ENCODE measurements at places on chromosomes 7 and 10.

DNA sequence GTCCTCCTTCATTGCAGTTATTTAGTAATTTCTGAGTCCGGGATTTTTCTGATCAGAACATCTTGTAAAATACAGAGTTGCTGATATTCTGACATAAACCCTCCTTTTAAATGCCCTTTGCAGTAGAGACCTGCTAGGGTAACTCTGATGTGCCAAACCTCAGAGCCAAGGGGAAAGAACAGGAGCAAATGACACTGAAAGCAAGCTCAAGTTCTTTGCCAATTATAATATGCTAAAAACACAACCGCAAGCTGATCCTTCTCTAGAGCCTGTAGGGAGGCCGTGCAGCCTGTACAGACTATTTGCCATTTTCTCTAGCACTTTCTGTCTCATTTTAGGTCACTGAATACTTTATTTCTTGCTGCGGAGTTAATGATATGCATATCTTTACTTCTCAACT, 240.4 kb downstream of the CAMK1D start:
- no peak for DNase-seq

- DNase-seq: no peak
Observed at GRCh38 chr10:121438333-121438732, 159.9 kb downstream of the FGFR2 start.

DNA sequence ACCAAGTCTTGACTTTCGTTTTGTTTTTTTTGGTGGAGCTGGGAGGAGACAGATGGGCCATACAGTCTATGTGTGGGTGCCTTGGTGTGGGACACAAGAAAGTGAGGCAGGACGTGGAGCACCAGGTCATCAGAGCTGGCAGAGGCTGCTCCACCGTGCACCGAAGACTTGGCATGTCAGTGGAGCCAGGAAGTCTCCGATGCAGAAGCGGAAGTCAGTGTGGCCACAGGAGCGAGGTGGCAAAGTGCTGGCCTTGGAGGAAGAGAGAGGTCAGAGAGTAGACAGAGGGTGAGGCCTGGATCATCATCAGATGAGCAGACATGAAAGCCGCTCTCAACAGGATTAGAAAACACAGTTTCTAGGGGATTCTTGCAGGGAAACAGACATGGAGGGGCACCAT, 116.8 kb downstream of the MGMT start:
- DNase-seq: no peak

DNA sequence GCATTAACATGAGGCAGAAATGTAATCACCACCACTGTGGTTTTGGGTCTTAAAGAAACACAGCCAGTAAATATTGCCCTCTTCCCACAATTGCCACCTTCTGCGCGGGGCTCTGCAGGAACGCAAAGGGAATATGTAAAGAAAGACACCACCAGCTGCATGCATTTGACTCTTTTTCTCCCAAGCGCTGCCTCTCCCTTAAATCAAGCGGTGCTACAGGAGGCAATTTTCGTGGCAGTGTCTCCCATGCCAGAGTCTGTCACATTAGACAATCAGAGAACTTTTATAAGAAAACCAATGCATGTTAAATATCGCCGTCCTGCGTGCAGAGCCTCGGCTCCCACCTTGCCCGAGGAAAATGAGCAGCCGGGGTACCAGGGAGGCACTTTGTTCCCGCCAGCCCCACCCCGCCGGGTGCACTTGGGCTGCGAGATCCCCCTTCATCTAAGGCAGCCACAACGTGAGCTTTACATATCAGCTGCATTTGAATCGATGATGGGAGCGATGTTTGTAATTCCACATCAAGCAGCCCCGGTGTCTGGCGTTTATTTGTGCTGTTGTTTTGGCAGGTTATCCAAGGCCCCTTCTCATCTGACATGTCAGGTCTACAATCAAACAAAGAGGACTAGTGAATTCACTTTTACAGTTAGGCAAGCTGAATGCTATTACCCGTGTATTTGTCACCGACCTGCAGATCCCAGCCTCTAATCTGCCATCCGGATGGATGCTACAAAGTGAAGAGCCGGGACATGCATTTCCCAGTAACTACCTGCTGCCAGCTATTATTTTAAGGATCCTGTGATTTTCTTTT, 72.3 kb upstream of the MGMT start:
- no peak for DNase-seq

DNA sequence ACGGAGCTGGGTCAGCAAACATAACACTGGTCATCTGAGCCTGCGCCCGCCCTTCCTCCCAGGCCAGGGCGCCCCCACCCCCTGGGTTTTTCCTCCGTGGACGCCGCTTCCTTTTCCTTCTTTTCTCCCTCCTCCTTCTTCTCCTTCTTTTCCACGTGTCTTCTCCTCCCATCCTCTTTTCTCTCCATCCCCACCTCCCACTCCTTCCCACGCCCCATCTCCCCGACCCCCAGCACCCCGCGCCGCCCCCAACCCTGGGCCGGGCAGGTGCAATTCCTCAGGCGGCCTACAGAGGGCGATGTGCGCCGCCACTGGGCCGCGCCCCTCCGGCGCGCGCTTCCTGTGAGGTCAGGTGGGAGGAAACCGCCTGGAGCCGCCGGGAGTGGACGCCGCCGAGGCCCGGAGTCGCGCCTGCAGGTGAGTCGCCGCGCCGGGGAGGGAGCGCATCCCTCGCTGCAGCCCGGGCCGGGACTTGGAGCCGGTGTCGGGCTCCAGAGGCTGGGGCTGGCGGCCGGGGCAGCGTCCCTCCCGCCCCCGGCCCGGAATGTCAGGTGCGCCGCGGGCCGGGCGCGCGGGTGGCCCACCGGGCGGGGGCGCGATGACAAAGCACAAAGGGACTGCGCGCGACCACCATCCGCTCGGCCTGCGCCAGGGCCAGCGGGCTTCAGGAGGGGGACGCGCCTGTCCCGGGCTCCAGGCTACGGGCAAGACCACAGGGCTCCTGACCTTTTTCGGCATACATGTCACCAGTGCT, at the start of gene FAM241B:
Gene FAM241B, plus strand, starts transcription at position 351 of the 754 bp plus-strand sequence. CDS start 1,497 bp downstream, outside the sequence.
- peak; percentile 93 for DNase-seq

DNA sequence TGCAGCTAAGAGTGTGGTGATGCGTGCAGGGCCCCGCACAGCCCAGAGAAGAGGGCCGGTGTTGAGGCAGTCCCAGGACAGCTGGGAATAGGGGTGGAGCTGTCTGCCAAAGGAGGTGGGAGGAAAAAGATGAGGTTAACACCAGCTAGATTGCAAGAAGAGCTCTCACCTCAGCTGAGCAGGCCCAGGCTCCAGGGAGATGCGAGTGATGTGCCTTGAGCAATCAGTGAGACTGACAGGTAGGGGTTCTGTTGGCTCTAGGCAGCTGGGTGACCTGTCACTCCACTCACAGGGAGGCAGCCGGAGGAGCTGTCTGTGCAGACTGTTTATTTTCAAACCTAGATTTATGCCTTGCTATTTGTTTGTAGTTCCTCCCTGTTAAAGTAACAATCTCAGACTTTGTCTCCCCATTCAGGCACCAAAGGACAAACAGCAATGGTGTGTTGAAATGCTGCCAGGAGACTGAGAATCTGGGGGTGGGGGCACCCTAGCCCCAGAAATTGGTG, 205.1 kb upstream of the CXCL12 start:
- DNase-seq: no peak

DNA sequence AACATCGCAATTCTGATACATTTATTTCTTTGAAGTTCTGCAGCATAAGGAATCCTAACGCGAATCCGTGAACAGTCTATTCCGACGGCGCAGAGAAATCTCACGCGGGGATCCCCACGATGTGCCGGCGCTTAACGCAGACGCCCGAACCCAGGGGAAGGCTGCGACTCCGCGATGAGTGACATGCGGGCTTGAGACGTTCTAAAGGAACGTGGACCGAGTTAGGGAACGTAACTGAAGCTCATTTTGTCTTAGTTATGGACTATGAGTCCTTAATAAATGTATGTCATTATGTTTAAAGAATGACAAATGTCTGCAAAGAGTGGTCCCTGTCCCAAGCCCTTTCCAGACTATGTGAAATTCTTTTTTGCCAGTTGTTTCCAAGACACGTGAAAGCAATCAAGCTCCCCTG, 995 bp upstream of the PARD3 start:
- DNase-seq: no peak

GRCh38 chr7:76077435-76077834, 29.5 kb downstream of the MDH2 start:
- DNase-seq: no peak
